ENCODE measurements at places on chromosomes 5 and 9. TPM values are rescaled to one million over a fixed set of nuclear protein-coding genes. Genes with fewer than 3 reads are reported as not detected.

DNA sequence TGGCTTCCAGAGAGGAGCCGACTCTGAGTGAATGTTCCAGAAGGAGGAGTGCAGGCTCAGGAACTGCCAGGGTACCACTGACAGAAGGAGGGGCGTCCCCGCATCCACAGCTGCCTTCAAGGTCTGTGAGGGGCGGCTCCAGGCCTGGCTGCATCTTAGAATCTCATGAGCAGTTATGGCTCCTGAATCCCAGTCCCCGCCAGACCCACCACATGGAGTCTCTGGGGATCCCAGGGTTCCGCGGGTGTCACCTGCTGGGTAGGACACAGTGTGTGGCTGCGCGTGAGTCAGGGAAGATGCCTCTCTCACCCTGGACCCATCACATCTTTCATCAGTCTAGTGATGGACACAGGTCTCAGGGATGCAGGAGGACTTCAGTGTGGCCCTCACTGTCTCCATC, 79.2 kb downstream of the COL5A1 start:
- DNase-seq, result no peak

- no peak for DNase-seq
Measured at GRCh38 chr5:150623878-150624216, 16.6 kb upstream of the SYNPO start.

- no peak for DNase-seq
Measured at GRCh38 chr5:39523821-39524220, 99.0 kb upstream of the DAB2 start.

DNA sequence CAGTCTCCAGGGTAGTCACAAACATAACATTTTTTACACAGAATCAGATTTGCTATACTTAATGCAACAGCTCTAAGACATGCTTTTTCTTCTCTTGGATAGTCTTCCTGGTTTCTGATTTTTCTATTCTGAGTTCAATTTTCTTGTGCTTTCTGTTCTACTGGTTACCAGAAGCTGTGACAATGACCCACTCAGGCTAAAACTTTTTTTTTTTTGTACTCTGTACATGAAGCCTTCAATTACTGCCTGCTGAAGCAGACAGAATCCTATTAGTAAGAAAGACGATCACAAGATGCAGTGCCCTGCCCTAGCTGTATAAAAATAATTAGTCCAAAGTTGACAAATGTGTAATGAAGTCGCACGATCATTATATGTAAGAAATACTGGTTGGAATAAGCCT, 231.1 kb upstream of the TBCA start:
- no peak for DNase-seq

DNA sequence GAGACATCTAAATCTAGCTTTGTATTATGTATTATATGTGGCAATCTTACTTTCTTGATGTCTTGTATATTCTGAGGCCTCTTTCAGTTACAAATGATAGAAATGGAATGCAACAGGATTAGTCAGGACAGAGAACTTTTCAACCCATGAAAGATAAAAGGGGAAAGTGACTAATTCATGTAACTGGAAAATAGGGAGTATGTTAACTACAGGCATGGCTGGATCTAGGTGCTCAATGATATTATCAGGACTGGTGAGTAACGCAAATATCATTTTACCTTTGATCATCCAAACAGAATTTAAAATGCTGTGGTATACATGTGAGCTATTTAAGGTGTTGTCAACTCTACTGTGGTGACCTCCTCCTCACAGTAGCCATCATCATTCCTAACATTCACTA, 215.7 kb upstream of the GLRA1 start:
- no peak for DNase-seq

DNA sequence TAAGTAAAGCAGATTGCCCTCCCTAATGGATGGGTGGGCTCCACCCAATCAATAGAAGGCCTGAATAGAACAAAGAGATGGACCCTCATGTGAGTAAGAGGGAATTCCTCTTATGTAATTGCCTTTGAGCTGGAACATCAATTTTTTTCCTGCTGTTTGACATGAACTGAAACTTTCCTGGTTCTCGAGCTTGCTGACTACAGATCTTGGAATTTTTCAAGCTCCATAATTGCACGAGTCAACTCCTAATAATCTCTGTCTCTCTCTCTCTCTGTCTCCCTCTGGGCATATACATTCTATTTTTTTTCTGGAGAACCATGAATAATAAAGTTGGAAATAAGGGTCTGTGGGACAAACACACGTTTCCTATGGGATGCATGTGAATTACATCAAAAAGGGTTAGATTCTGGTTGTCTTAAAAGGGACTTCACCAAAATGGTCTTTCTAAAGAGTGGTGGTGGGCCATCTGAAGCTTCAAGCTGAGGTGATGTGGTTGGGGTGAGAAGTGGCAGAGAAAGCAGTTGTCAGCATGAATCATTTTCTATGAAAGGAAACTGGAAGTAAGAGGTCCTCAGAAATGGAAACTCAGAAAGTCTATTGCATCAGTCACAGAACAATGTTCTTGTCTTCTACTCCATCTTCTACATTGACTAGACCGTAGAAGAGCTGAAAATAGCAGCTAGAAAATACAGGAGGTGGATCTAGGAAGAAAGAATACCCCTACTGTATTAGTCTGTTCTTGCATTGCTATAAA, 47.0 kb upstream of the HOMER1 start:
- DNase-seq, result peak; percentile 56

- DNase-seq, result peak; percentile 98
Measured at GRCh38 chr5:177194268-177194667, 60.7 kb downstream of the NSD1 start.

DNA sequence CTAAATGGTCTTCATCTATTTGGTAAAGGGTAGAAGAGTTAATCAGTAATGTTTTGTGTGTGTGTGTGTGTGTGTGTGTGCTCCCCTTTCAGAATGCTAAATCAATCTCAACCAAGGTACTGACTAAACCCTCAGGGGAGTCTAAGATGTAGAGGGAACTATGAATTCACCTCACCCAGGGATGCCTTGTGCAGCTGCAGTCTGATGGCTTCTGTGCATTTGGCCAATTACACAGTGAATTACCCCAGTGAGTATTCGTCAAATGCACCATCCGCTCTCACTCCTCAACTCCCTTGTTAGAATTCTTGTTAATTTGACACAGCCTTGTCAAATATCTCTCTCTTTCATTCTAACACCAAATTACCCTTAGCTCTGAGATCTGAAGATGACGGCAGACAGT, 234.6 kb downstream of the GABRB2 start:
- DNase-seq, result peak; percentile 6

GRCh38 chr9:15468145-15468544, 42.6 kb downstream of the PSIP1 start:
- no peak for DNase-seq

DNA sequence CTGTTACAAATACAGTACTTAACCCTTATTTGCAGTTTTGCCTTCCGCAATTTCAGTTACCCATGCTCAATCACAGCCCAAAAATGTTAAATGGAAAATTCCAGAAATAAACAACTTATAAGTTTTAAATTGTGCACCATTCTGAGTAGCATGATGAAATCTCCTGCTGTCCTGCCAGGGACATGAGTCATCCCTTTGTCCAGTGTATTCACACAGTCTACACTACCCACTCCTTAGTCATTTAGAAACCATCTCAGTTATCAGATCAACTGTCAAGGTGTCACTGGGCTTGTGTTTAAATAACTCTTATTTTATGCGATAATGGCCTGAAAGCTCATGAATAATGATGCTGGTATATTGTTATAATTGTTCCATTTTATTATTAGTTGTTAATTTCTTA, 95.8 kb downstream of the PLCXD3 start:
- DNase-seq, result peak; percentile 91

- no peak for DNase-seq
Measured at GRCh38 chr9:97924386-97924785, 2.1 kb upstream of the TRMO start.

DNA sequence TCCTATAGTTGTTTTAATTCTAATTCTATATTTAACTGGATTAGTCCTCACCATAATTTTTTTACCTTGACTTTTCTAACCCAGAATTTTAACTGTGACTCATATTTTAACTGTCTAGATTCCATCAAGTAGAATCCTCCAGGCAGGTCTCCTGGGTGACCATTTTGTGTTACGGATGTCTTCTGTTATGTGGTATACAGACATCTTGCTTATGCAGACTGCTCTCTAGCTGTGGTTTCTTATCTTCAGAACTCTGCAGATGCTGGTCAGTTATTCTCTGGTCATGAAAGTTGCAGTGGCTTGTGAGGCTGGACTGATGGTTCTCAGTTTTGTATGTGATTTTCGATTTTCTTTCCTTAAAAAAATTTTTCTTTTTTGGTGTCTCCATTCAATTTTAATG, 139.4 kb downstream of the ATG10 start:
- no peak for DNase-seq

DNA sequence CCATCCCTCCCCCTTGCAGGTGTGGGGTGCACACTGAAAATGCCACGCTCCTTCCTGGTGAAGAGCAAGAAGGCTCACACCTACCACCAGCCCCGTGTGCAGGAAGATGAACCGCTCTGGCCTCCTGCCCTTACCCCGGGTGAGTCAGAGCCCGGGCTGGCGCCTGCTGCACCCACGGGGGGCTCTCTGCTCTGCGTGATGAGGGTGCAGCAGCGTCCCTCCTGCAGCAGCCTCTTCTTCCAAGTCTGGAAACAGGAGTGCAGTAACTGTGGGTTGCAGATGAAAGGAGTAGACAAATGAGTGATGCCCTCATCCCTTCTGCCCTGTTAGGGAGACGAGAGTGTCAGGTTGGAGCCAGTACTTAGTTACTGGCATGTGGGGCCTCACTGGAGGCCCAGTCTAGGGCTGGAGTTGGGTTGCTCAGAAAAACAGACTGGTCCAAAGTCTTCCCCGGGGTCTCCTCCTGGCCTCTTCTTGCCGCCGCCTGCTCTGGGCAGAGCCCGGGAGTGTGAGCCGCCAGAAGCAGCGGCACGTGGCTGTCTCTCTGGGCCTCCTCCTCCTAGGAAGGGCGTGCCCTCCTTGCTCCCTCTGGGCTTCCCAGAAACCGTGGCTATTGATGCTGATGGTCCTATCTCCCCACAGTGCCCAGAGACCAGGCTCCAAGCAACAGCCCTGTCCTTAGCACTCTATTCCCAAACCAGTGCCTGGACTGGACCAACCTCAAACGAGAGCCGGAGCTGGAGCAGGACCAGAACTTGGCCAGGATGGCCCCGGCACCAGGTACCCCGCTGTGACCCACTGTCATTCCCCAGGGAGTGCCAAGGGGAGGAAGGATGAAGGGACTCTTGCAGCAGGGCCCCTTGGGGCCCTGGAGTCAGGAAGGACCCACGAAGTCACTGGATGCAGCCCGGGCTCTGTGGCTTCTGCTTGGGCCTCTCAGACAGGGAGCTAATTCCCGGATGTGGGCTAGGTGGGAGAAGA, 8.4 kb downstream of the GFI1B start:
- DNase-seq, result no peak

- DNase-seq, result no peak
Measured at GRCh38 chr5:39340506-39340905, 23.8 kb downstream of the C9 start.

- peak; percentile 52 for DNase-seq
Measured at GRCh38 chr9:115739096-115739875, 414.3 kb upstream of the PAPPA start.

- DNase-seq, result peak; percentile 98
Measured at GRCh38 chr5:131386779-131387178, 122.9 kb downstream of the CDC42SE2 start.

- DNase-seq, result peak; percentile 33
Measured at GRCh38 chr5:40879163-40879942, 29.9 kb upstream of the C7 start.

The IL13 gene
- total RNA-seq, result not detected

The FBP2 gene
- total RNA-seq, result not detected

The SGCD gene
- 0.35 TPM for total RNA-seq

The SLC1A1 gene
- 39.5 TPM for total RNA-seq

The SHB gene
- total RNA-seq, result 37.3 TPM

The EFNA5 gene
- 107 TPM for total RNA-seq

The RPS23 gene
- total RNA-seq, result 2,383 TPM

The C9orf57 gene
- not detected for total RNA-seq

The JADE2 gene
- total RNA-seq, result 42.6 TPM

The DIAPH1 gene
- total RNA-seq, result 73.1 TPM
